T-helper 1 cell treated with Interleukin-12 subunit alpha and Interleukin-12 subunit beta and Interleukin-4 antibody, amounts not matched to agents 30 ng/mL and 1 ng/mL, for 36 hours (primary cell): ENCODE measurements at places on chromosomes 7 and 10. TPM values are rescaled to one million over a fixed set of nuclear protein-coding genes. Genes with fewer than 3 reads are reported as not detected.

Gene CRHR2
- not detected in 2 replicates for total RNA-seq

Gene NPSR1
- total RNA-seq, result not detected in 2 replicates

Gene CNPY1
- total RNA-seq, result not detected in 2 replicates

Gene TRUB1
- 13.7 and 14.2 TPM in 2 replicates for total RNA-seq

Gene FAM13C
- not detected in 2 replicates for total RNA-seq

Gene CABCOCO1
- total RNA-seq, result not detected in 2 replicates

Gene C10orf62
- not detected in 2 replicates for total RNA-seq

Gene TCAF2
- 28.7 and 31.2 TPM in 2 replicates for total RNA-seq

Gene TMEM225B
- 1.4 and 1.6 TPM in 2 replicates for total RNA-seq

Gene PDE1C
- total RNA-seq, result not detected in 2 replicates

Gene MMP21
- total RNA-seq, result 0.24 and 0.27 TPM in 2 replicates

Gene AKR1C8
- total RNA-seq, result 1.4 and 1.9 TPM in 2 replicates

Gene LIPM
- not detected in 2 replicates for total RNA-seq
